ENCODE measurements at places on chromosomes 16 and 17.

GRCh38 chr16:4064950-4065352 is 51.3 kb downstream of the ADCY9 start:
- no peak for DNase-seq

- DNase-seq = no peak
Observed at GRCh38 chr16:51449441-51449840, 298.4 kb upstream of the SALL1 start.

GRCh38 chr16:67084345-67085028 is 25.3 kb upstream of the PHAF1 start:
- no peak for DNase-seq

GRCh38 chr17:6506679-6507231 is 49.6 kb downstream of the PITPNM3 start:
- DNase-seq = no peak

GRCh38 chr17:28474111-28474531 is 677 bp downstream of the SLC13A2 start:
- no peak for DNase-seq

- DNase-seq = no peak
Observed at GRCh38 chr16:12586701-12587100, 217.0 kb downstream of the CPPED1 start.

DNA sequence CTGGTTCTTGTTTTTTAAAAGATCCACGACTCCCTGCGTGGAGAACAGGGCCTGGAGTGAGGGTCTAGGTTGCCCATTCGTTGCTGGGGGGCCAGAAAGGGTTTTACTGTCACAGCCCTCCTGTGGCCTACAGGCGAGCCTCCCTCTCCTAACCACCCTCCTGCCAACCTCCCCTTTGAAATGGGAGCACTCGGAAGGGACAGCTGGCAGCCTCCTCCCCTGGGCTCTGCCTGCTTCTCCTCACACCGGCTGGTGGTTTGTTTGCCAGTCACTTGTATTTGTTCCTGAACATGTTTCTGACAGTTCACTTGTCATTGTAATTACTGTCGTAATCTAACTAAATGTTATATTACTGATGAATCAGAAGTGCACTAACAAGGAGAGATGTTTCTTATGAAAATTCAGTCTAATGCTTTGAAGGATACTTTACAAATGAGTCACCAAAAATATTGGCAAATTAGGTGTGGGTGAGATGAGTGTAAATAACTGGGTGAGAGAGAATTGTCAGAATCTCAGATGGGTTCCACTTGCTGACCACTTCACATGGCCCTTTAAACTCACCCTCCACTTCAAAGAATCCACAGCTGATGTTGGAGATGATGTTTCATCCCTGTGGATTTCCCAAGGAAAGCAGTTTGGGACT is 2.7 kb upstream of the SPPL2C start:
- DNase-seq = no peak

GRCh38 chr16:30528799-30529457 is 2.6 kb upstream of the ZNF768 start:
- DNase-seq = no peak

DNA sequence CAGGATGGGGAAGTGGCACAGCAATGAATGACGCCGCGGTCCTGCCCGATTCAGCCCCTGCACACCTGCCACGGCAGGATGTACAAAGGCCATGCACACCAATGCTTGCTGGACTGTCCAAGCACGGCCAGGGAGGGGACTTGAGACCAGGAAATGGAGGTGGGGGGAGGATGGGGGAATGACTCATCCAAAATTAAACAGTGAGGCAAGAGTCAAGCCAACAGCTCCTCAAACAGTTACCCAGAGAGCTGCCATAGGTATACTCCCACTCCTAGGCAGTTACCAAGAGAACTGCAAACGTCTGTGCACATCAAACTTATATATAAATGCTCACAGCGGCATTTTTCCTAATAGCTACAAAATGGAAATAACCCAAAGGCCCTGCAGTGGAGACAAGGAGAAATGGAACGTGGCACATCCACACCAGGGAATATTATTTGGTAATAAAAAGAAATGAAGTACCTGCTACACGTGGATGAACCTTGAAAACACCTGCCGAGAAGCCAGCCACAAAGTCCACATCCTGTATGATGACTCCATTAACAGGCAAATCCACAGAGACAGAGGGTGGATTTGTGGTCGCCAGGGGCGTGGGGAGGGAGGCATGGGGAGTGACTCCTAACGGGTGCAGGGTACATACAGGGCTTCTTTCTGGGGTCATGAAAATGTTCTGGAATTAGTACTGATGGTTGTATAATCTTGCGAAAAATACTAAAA is 54.1 kb downstream of the VAC14 start:
- DNase-seq = no peak

DNA sequence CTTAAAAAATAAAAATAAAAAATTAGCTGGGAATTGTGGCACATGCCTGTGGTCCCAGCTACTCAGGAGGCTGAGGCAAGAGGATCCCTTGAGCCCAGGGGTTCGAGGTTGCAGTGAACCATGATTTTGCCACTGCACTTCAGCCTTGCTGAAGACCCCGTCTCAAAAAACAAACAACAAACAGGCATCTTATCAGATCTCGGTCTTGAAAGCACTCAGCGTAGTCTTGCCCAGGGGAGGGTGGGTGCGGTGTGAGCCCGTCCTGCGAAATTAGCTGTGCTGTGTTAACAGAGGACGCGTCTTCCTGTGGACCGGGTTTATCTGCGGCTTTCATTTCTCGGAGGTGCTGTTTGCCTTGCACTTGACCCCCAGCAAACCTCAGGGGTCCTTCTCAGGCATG is 5.4 kb downstream of the GAA start:
- DNase-seq = no peak

DNA sequence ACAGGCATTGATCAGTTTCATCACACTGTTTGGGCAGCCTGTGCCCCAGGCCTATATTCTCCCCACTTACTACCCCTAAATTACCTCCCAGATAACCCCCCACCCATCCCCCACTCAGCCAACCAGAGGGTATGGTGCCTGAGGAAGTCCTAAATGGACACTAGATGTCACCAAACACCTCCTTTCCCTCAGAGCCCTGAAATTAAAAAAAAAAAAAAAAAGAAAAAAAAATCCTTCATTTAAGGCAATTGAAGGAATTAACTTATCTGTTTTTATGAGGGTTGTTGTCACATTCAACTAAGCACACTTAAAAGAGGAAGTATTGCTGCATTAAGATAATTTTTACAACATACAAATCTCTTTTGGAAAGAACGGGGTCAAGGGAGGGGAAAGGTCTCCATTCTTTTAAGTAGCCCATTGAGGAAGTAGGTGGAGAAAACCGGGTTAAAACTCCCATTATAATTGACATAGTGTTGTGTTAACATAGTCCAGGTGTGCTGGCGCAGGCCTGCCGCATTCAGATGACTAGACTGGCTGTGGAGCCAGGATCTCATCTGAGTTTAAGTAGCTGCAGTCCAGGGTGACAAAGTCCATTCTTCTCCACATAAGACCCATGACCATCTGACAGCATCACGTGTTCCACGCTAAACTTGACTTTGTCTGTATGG is 46.3 kb downstream of the SNX11 start:
- no peak for DNase-seq

DNA sequence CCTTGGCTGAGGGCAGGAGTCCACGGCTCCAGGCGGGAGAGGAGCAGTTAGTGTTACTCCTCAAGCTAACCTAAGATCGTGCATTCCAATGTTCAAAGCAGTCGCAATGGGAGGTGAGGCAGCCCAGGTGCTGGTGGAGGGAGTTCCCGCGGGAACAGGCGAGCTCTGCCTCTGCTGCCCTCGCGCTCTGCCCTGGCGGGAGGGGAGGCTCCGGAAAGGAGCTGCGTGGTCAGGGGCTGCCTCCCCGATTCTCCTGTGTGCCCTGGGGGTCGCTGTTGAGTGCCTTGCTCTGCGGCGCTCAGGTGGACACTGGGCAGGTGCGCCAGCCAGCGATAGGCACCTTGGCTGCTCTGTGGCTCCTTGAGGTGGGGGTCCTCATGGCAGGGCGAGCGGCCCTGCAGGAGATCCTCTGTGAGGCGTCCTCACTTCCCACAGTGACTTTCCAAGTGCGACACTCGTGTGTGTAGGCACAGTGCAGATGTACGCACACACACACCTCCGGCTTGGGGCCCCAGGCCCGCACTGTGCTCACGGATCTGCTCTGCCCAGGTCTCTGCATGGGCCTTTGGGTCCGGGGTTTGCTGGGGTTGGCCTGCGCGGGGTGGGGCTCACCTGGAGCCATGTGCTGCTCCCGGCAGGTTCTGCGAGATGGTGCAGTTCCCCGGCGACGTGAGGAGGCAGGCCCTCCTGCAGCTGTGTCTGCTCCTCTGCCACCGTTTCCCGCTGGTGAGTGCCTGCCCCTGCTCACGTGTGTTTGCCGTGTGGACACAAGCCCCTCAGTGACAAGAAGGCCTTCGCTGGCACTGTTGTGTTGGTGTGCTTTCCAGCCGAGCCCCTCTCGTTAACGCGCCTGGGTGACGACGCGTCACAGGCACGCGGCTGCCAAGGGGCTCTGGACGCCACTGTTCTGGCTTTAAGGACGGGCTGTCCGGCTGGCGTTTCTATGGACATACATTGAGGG is 97.9 kb upstream of the ZNF750 start:
- DNase-seq = no peak

- DNase-seq = no peak
Observed at GRCh38 chr16:50252874-50253513, 13.4 kb upstream of the ADCY7 start.

- DNase-seq = no peak
Observed at GRCh38 chr17:51585514-51586104, 325.3 kb downstream of the UTP18 start.

GRCh38 chr17:80986046-80986445 is 5.6 kb upstream of the CHMP6 start:
- DNase-seq = no peak

DNA sequence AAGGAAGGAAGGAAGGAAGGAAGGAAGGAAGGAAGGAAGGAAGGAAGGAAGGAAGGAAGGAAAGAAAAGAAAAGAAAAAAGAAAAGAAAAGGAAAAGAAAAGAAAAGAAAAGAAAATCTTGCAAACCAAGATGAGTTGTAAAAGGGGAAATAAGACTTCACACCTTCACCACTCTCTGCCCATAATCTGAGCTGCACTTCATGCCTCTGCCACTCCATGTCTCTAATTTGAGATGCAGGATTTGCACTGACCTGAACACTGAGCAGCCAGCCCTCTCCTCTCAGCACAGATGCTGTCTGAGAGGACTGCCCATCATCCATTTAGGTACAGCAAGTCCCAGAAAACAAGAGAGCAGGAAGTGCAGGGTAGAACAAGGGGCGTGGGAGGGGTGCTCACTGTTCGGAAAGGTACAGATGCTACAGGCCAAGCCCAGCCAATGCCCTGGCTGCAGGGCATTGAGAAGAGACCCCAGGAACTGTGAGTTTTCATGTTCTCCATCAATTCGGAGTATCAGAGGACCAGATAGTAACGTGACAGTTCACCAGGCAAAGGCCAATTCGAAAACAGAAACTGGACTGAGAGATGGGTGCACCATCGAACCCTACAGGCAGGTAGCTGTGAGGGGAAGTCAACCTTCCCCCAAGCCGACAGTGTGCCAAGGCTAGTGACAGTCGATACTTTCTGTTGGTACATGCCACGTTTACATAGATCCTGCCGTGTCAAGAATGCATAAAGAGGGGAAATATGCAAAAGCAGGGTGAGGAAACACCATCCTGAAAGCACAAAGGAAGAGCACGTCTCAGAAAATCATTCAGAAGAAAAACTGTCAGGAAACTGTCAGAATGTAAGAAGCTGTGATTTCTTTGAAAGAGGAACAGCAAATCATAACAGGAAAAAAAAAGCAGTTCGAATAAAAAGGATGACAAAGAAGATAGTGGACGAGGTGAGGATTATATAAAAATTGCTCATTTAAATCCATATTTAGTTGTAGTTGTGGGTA is 142.0 kb upstream of the RCVRN start:
- no peak for DNase-seq

GRCh38 chr16:11254913-11255736 is 879 bp downstream of the SOCS1 start:
- no peak for DNase-seq

GRCh38 chr16:27764869-27765675 is 215.1 kb downstream of the KATNIP start:
- no peak for DNase-seq

DNA sequence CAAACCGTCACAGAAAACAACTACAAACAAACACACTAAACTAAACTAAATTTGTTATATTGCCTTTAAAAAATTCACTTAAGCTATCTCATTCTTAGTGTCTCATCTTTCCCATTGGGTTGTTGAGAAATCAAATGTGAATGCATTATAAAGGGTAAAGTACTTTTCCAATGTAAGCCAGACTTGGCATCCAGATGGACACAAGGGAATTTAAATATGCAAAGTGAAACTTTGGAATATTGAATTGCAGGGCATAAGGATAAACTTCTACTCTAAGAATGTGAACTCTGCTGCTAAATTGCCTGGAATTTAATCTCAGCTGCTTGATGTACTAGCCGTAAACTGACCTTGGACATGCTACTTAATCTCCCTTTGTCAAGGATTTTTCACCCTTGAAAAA is 1554.6 kb downstream of the CDH8 start:
- no peak for DNase-seq

DNA sequence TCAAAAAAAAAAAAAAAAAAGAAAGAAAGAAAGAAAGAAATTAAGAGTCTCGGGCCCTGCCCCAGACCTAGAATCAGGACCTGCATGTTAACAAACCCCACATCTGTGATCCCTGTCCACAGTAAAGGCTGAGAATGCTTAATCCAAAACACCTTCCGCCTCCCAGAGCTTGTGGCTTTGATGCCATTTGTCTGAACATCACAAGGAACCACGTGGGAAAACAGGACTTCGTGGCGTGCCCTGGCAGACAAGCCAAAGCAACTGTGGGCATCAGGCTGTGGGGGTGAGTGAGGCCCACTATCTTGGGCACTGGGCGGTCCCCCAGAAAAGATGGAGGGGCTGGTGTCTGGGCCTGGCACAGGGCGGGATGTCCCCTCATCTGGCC is 173.4 kb upstream of the CIBAR2 start:
- no peak for DNase-seq

GRCh38 chr16:70563636-70564035 is 40.0 kb downstream of the SF3B3 start:
- DNase-seq = no peak

GRCh38 chr16:13510425-13511151 is 409.4 kb upstream of the ERCC4 start:
- DNase-seq = no peak

DNA sequence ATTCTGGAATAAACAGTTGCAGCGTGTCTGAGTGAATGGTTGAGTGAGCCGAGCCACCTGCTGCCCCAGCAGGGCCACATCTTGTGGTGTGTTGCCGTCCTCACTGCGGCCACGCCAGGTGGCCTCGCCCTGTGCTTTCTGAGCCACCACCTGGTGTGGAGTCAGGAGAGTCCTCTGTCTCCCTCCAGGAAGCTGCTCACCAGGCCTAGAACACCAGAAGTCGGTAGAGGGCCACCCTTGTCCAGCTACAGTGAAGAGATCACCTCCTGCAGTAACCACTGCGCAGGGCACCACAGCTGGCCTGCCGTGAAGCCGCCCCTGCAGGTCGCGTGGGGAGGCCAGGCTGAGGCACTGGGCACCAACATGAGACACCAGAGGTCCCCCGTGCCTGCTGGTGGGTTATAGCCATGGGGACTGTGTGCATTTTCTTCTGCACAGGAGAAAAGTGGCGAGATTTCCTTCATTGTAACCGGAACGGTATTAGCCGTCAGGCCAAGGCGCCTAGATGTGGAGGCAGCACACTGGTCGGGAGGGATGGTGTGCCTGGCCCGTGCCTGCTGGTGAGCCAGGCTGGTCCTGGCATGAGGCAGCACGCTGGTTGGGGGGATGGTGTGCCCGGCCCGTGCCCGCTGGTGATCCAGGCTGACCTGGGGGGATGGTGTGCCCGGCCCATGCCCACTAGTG is 28.9 kb upstream of the FOXK2 start:
- DNase-seq = no peak
